ENCODE measurements at places on chromosomes 16 and 17.
A peak's percentile ranks its signal among the peaks of the same experiment; 100 is the strongest.

- no peak for DNase-seq
These were observed 70.2 kb upstream of the ZNF750 start for GRCh38 chr17:82910041-82910481.

GRCh38 chr16:25257956-25258860 is 563 bp upstream of the ZKSCAN2 start:
- peak; percentile 67 for DNase-seq

GRCh38 chr16:26530584-26531289 is 536.0 kb upstream of the C16orf82 start:
- DNase-seq = no peak

- no peak for DNase-seq
These were observed 31.5 kb downstream of the CDK5RAP3 start for GRCh38 chr17:48002266-48002915.

DNA sequence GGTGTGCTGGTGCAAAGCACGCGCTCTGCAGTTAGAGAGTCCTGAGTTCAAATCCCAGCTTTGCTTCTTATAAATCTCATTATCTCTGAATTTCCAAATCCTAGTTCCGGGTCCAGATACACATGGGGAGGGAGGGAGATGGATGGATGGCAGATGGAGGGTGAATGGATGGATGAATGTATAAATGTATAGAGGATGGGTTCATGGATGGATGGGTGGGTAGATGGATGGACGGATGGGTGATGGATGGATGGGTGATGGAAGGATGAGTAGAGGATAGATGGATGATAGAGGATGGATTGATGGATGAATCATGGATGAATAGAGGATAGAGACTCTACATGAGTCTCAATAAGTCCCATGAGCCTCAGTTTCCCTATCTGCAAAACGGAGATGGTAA is 89.9 kb downstream of the MYH11 start:
- no peak for DNase-seq

DNA sequence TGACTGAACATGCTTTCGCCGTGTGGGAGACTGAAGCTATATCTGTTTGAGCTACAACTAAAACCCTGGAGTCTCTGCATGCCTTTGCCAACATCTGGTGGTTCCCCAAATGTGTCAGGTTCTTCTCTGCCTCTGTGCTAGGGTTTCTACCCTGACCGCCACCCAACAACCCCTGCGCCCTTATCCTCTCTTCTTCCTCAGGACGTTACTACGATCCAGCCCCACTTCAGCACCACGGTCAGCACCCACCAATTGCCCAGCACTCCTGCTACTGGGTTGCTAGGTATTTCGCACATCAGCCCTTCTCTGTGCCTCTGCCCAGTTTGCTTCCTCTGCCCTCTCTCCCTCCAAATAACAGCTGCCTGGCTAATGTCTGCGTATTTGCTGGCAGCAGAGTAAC is 106.3 kb upstream of the HSBP1 start:
- no peak for DNase-seq

DNA sequence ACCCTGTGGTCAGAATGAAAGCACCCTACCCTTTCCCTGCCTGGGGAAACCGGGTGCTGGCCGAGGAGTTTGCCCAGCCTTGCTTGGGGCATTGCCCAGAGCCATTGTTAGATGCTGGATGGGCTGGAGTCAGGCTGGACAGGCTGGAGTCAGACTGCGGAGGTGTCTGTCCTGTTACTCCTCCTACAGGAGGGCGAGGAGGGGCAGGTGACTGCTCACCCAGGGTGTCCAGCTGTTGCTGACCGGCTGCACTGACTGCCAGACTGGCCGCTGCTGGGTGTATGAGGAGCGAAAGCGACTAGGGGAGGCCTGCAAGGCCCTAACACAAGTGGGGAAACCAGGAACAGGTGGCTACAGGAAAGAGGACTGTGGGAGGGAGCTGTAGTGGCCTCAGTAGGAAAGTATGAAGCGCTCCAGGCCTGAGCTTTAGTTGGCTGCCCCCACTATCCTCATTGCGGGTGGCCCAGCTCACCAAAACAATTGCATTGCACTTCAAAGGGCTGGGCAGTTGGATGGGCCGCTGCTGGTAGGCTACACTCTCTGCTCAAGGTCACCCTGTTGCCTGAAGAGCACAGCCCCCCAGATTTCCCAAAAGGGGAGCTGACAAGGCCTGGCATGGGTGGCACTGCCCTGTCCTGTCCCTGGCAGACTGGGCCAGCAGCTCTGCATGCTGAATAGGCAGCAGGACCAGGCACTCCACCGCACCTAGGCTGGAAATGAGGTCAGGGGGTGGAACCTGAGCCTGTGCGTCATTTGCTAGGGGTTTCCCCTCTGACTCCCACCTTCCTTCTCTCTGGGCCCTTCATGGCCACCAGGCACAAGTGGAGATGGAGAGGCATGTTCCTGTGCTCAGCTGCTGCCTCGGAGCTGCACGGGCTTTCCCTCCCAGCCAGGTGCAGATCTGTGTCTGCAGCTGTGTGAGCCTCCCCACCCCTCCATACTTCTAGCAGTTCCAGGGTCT is 18.4 kb downstream of the LDHD start:
- peak; percentile 51 for DNase-seq

DNA sequence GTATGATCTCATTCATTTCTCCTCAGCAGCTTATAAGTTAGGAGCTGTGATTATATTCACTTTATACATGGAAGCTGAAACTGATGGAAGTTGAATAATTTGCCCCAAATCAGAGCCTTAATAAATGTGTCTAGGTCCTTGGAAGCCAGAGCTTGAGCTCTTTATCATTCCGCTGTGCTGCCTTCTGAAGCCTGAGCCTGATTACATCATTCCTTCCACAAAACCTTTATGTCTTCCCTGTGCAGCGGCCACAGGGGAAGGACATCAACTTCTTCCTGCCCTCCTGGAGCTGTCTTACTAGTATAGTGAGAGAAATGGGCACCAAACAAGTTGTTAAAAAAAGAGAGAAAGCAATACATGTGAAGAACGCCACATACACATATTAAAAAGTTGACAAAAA is 6.8 kb downstream of the TNRC6C start:
- no peak for DNase-seq

DNA sequence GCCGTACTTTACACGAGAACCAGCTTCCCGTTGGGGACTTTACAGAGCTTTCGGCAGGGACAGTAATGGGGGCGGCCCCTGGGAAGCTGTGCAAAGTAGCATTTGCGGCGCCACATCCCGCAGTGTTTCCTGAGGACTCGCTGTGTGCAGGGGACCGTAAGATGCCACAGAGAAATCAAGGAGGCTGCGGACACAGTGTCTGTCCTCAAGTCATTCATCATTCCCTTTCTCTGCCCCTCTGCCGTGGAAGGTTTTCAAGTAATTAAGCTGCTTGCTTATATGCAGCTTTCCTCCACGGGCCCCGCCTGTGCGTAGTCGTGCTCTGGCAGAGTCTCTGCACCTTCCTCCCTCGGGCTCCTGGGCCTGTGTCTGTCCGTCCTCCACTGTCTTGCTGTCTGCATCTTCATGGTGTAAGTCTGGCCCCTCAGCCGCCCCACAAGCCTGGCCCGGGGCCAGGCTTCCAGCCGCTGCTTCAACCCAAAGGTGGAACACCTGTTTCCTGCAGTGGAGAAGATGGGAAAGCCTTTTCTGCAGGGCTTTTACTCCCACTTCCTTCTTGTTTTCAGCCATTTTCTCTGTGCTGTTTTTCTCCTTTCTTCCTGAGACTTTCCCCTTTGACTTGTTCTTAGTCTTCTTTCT is 216.9 kb upstream of the CHMP6 start:
- DNase-seq = no peak

GRCh38 chr17:31374094-31374447 is 17.4 kb upstream of the RAB11FIP4 start:
- no peak for DNase-seq

GRCh38 chr16:89863741-89864526 is 9.5 kb upstream of the TCF25 start:
- DNase-seq = peak; percentile 11

GRCh38 chr16:85062323-85062722 is 34.7 kb downstream of the KIAA0513 start:
- DNase-seq = no peak

- no peak for DNase-seq
These were observed 314.2 kb downstream of the CPPED1 start for GRCh38 chr16:12489357-12489990.

- peak; percentile 15 for DNase-seq
These were observed at the start of gene SPHK1 for GRCh38 chr17:76384222-76384986. TSS of gene SPHK1 (plus strand) at chr17:76384609. CDS start at chr17:76385645, 1,036 bp downstream.

DNA sequence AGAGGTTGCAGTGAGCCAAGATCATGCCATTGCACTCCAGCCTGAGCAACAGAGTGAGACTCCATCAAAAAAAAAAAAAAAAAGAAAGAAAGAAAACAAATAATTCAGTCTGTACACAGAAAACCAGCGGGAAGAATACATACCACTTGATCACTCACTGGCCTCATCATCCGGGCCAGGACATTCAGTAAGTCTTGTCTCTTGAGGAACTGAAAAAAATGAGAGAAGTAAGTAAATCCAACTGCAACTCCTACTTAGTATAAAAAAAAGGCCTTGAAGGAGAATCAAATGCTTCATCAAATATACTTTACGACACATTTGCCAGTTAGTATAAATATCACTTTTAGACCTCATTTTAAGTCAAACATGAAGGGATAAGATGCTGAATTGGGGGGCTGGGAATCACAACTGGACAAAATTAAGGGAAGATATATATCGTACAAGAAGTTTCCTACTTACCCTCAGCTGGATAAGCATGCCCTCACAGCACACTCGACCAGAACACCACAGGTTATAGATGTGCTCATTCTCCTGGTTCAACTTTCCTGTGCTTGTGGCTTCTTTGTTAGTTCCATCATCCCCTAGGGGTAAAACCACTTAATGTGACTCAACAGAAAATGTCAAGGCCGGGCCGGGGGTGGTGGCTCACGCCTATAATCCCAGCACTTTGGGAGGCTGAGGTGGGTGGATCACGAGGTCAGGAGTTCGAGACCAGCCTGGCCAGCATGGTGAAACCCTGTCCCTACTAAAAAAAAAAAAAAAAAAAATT is 12.4 kb downstream of the CCDC47 start:
- DNase-seq = no peak

DNA sequence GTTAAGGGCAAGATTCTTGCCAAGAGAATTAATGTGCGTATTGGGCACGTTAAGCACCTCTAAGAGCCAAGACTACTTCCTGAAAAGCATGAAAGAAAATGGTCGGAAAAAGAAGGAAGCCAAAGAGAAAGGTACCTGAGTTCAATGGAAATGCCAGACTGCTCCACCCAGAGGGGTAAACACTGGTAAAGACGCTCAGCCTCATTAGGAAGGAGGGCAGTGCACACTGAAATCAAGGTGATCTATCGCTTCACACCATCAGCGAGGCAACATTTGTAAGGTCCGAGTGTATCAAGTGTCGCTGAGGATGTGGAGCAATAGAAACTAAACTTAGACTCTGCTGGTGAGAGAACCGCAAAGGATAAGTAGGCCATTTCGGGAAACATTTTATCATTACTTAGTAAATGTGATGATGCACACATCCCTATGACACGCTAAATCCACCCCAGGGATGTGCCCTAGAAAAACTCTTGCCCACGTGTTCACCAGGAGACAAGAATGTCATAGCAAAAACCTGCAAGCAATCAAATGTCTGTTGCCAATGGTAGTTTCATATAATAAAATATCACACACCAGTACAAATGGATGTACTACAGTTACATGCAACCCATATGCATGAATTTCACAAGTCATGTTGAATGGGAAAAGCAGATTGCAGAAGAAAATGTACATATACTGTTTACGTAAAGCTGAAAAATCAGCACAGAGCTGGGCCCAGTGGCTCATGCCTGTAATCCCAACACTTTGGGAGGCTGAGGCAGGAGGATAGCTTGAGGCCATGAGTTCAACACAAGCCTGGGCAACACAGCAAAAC is 23.6 kb downstream of the CNTROB start:
- no peak for DNase-seq

DNA sequence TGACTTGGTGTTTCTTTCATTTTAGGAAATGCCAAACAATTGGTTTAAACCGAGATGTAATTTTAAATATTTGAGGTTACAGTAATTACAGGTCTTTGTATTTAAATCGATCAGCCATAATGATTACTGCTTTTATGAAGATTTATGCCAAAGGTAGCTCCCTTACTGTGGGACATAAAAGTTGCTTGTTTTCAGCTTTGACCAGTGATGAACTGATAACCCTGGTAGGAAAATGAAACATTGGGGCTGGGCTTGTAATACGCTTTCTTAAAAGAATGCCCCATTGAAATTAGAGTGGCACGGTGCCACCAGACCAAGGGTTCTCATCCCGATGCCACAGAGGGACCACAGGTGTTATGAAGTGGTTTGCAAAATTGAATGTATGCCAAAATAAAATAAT is 7.3 kb downstream of the TNRC6A start:
- no peak for DNase-seq

DNA sequence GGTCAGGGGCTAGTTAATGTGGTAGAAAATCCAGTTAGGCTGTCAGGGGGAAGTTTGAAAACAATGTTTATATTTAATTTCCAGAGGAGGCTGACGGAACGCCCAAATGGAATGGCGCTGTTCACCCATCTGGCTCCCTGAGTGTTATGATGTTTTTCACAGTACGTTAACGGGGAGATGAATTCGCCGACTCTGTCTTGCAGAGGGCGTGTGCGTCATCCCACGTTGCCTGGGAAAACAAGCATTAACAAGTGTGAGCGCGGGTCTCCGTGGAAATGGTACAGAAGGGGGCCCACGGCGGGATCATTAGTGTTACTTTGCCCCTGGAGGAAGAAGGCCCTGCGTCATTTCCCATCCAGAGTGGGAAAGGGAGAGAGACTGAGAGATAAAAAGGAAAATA is 29.6 kb downstream of the RGS9 start:
- DNase-seq = no peak

GRCh38 chr17:64388961-64389565 is 1.6 kb downstream of the PECAM1 start:
- no peak for DNase-seq

- no peak for DNase-seq
These were observed 21.1 kb upstream of the JPT2 start for GRCh38 chr16:1656808-1657617.

- no peak for DNase-seq
These were observed 64.5 kb downstream of the LMF1 start for GRCh38 chr16:906296-906695.

DNA sequence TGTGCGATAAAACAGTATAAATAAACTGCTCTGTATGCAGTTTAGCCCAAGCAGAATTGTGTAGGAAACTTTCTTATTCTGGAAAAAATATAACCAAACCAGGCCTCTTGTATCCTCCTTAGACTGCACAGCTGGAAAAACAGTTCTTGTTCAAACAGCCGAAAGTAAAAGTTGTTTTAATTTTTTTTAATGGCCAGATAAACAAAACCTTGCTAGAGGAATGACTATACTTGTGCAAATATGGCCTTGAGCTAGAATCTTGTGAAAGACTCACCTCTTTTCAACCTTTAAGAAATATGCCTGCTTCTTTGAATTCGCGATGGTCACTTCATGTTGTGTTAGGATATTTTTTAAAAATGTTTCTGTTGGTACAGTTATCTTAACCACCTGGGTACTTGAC is 114.5 kb upstream of the MAF start:
- no peak for DNase-seq

GRCh38 chr17:4598776-4599504 is 14.6 kb downstream of the SMTNL2 start:
- DNase-seq = no peak

- DNase-seq = no peak
These were observed 354.3 kb downstream of the CPPED1 start for GRCh38 chr16:12449374-12449773.

- no peak for DNase-seq
These were observed 10.9 kb upstream of the UBALD2 start for GRCh38 chr17:76254275-76254674.

GRCh38 chr17:75850928-75851692 is 4.0 kb downstream of the WBP2 start:
- no peak for DNase-seq

GRCh38 chr17:69581061-69581961 is 166.8 kb downstream of the MAP2K6 start:
- no peak for DNase-seq

GRCh38 chr16:3009568-3010390 is 2.9 kb upstream of the CLDN9 start:
- no peak for DNase-seq

Data from stimulated activated CD4-positive, alpha-beta T cell treated with anti-CD3 and anti-CD28 coated beads, TNF-alpha, amount 100 ng/mL, for 24 hours (primary cell).